Osteoblast (primary cell): ENCODE measurements at places on chromosomes 1 and 21.

DNA sequence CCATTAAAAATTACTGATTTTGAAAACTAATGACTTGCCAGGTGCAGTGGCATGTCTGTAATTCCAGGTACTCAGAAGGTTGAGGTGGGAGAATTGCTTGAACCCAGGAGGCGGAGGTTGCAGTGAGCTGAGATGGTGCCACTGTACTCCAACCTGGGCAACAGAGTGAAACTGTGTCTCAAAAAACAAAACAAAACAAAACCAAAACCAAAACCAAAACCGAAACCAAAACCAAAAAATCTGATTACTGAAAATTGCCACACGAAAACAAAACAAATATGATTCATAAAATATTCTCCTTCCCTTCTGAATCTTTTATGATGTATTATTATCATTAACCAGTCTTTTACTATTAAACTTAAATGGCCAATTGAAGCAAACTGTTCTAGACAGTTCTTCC lies 74.1 kb downstream of the SERINC2 start:
- no peak for DNase-seq

DNA sequence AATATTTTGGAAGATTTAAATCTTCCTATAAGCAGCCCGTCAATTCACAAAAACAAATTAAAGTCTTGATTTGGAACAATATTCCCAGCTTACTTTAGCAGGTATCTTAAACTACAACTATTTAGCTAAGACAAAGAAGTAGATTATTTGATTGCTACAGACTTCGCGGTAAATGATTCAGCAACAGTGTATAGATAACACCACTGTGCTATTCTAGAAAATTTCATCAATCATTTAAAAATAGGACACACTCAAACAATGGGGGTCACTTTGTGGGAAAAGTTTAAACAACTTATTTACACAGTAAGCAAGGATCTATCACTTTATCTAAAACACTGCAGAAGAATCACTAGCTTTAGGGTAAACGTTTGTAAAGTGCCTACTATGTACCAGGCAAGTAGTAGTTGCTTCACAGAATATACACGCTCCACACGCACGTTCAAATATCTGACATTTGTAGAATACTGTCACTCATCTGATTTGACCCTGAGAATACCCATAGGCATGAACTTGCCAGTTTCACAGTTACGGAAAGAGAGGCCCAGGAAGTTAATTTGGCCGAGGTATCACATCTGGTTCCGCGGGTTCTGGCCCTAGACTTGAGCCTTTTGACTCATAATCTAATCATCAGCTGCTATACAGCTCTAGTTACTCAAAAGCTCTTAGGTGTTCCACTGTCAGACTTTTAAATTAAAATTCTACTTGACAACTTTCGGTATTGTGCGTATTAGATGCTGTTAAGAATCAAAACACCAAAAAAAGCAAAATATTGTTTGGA lies 876 bp downstream of the DENND2C start:
- DNase-seq = peak; percentile 78

DNA sequence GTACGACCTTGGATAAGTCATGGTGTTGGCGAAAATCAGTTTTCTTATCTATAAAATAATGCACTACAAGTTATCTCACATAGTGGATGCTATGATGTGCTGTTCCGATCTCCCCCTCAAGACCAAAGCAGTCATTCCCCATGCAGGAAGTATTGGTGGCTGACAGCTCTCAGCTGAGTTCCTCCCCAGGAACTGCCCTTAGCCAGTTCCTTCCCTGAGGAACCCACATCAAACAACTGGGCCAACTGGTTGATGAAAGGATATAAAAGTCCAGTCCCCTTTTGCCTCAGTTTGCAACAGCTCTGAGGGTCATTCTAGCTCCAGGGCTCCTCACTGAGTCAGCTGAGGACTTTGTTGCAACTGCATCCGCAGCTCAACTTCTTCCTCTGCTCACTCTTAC lies 16.1 kb upstream of the SLAMF1 start:
- DNase-seq = no peak

DNA sequence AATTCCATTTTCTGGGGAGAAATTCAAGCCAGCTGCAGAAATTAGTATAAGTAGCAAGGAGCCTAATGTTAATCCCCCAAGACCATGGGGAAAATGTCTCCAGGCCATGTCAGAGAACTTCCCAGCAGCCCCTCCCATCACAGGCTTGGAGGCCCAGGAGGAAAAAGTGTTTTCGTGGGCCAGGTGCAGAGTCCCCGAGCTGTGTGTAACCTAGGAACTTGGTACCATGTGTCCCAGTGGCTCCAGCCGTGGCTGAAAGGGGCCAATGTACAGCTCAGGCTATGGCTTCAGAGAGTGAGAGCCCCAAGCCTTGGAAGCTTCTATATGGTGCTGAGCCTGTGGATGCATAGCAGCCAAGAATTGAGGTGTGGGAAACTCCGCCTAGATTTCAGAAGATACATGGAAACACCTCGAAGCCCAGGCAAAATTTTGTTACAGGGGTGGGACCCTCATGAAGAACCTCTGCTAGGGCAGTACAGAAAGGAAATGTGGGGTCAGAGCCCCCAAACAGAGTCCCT lies 286.3 kb downstream of the MATN1 start:
- no peak for DNase-seq

GRCh38 chr1:9374748-9375341 lies 82.2 kb downstream of the SPSB1 start:
- no peak for DNase-seq

GRCh38 chr1:50305808-50306207 lies 117.4 kb downstream of the DMRTA2 start:
- no peak for DNase-seq
